ENCODE measurements at places on chromosomes 2 and 18.

DNA sequence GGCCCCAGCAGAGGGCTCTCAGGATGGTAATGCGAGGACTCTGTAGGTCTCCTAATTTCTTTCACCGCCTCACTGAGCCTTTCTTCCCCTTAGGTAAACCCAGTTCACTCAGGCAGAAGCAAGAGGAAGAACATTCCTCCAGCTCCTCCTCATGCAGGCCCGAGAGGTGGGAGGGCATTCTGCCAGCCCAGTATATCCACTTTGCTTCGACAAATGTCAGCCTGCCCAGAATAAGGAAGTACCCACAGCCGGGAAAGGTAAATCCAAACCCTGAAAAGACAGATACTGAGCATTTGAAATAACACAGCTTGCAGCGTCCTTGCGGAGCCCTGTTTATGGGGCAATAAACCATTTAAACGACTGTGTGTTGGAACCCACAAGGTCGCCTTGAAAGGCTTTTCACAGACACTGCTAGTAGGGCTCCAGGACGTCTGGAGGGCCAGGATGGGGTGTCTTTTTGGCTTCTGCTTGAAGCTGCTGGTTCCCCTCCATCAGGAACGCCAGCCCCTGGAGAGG lies 63.0 kb upstream of the STPG4 start:
- DNase-seq: no peak

- DNase-seq: no peak
Observed at GRCh38 chr18:70368903-70369302, 80.1 kb downstream of the SOCS6 start.

DNA sequence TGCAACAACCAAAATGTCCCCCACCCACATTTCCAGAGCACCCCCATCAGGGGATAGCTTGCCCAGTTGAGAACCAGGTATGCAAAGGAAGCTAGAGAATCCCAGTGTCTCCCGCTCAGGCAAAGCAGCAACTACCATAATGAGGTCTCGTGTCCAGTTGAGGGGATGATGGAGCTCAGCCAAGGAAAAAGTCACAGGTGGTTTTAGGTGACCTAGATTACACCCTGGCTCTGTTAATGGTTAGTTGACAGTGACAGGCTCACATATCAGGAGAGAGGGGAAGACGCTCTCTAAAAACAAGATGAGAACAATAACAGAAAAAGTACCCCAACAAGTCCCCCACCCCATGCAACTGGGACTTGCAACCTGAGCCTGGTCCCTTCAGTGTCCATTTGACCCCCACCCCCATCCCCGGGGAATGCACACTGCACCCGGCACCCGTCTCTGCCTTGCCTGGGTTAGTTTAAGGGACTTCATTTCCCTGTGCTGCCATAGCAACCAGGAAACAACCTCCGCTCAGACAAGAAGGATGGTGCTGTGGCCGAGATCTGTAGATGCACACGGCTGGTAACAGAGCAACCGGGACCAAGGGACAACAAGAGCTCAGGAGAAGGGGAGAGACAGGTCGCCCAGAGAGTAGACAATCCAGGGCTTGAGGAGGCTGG lies at the start of gene KIAA2012:
TSS of gene KIAA2012 (plus strand) at position 519 of the 665 bp plus-strand sequence. CDS start 373 bp downstream, outside the sequence.
- DNase-seq: no peak

DNA sequence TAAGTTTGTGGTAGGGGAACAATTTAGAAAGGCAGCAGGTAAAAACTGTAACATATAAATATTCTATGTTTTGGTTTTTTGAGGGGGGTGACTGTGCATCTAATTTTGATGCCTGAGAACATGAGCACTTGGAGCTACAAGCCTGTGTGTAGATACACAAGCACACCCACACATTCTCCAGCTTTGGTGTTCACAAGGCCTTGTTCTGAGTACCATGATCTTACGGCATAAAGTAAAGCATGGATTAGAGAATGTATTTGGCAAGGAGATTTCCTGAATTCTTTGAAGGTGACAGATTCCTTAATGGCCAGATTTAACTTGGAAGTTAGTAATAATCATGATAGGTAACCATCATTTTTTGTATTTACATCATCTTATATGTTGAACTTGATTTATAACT lies 42.7 kb downstream of the MAP3K20 start:
- DNase-seq: no peak

DNA sequence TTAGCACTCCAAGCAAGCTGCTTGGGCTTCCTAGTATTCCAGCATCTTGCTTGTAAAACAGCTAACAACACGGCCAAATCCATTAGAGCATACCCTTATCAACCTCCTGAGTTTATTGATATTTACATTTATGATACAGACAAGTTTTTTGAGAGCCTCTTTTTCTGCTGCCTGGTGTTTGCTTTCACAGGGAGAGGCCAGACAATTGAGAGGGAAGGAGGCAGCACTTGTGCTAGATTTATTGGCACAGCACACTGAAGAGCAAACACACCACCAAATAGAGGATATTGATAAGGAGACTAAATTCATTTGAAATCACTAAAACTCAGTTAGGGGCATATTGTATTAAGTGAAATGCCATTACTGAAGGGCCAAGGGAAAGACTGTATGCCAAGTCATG lies 1142.3 kb upstream of the FANCL start:
- DNase-seq: no peak

DNA sequence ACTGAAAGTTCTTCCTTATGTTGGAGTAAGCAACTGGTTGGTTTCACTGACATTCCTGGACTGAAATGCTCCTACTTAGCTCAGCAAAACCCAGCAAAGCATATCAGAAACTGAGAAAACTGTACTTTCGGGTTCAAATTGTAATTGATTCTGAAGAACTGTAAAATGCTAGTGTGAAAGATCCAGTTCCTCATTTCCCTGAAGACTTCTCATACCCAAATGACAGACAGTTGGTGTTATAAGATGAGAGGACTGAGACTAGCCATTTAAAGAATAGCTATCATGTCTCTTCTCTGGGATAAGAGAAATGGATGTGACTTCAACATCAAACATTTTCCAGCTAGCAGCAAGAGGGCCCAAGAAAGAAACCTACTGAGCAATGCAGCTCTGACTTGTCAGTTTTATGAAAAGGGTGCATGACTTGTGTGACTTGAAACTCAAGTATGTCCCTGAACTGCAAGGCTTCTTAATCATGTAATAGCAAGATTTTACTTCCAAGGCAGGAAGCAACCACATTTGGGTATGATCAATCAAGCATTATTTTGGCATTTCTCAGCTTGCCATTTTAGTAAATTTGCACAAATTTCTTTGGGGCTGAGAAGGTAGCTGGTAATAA lies 420.3 kb upstream of the MMADHC start:
- no peak for DNase-seq

DNA sequence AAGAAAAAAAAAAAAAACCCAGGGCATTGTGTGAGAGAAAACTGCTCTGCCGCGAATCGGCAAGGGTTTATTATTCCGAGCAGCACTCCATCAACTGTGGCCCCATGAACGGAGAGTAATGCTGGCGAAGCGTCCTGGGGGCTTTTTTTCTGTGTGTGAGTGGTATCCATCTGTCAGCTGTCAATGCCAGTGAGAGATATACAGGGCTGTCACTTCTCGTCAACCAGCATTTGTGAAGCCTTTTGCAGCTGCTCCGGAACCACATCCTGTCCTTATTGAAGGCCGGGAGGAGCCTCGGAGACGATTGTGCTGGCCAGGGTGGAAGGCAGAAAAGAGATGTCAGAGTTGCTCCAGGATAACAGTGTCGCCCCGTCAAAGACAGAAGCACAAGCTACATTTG lies 356.9 kb upstream of the SMIM21 start:
- DNase-seq: no peak

DNA sequence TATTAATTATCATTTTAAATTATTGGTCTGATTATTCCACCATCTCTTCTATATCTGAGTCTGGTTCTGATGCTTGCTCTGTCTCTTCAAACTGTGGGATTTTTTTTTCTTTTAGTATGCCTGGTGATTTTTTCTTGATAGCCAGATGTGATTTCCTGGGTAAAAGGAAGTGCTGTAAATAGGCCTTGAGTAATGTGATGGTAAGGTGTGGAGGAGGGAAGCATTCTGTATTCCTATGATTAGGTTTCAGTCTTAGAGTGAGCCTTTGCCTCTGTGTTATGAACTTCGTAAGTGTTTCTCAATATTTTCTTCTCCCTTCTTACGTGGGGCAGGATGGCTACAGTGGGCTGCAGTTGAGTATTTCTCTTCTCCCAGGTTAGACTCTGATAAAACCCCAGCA lies 103.0 kb downstream of the EHBP1 start:
- no peak for DNase-seq
